Activated CD4-positive, alpha-beta T cell treated with anti-CD3 and anti-CD28 coated beads, Interleukin-2, amount 10 ng/mL, durations not matched to agents 7 days and 5 days (primary cell): ENCODE measurements at places on chromosomes 12 and 14. TPM values are rescaled to one million over a fixed set of nuclear protein-coding genes. Genes with fewer than 3 reads are reported as not detected.
A peak's percentile ranks its signal among the peaks of the same experiment; 100 is the strongest.

- no peak overlapping the region for H3K27ac ChIP-seq
- peaks cover 2% of the 10 kb centered on the region for H3K4me1 ChIP-seq
- H3K36me3 ChIP-seq, result no peaks in the 10 kb centered on the region
- H3K27me3 ChIP-seq, result peaks cover 6% of the 10 kb centered on the region
- DNase-seq, result no peak
Observed at GRCh38 chr14:71198687-71199086, 291.4 kb downstream of the PCNX1 start.

GRCh38 chr12:22709292-22709691, 84.3 kb downstream of the ETNK1 start:
- peaks cover 12% of the 10 kb centered on the region for H3K27me3 ChIP-seq
- peaks cover 2% of the 10 kb centered on the region for H3K4me1 ChIP-seq
- H3K4me3 ChIP-seq, result no peak overlapping the region
- H3K27ac ChIP-seq, result no peak overlapping the region
- DNase-seq, result no peak

The SPIC gene
- not detected for total RNA-seq

- H3K36me3 ChIP-seq, result no peaks in the 10 kb centered on the region
- no peak overlapping the region for H3K4me3 ChIP-seq
- H3K4me1 ChIP-seq, result peaks cover 13% of the 10 kb centered on the region
- no peak overlapping the region for H3K27ac ChIP-seq
Observed at GRCh38 chr12:124745891-124746570, 117.6 kb downstream of the SCARB1 start.

GRCh38 chr12:100274291-100274690, 7.3 kb downstream of the SCYL2 start:
- no peaks in the 10 kb centered on the region for H3K27me3 ChIP-seq
- H3K4me1 ChIP-seq, result peaks cover 24% of the 10 kb centered on the region
- peaks cover 16% of the 10 kb centered on the region for H3K36me3 ChIP-seq
- no peak for DNase-seq
- H3K27ac ChIP-seq, result no peak overlapping the region

The TXNDC16 gene
- total RNA-seq, result 12.0 TPM

DNA sequence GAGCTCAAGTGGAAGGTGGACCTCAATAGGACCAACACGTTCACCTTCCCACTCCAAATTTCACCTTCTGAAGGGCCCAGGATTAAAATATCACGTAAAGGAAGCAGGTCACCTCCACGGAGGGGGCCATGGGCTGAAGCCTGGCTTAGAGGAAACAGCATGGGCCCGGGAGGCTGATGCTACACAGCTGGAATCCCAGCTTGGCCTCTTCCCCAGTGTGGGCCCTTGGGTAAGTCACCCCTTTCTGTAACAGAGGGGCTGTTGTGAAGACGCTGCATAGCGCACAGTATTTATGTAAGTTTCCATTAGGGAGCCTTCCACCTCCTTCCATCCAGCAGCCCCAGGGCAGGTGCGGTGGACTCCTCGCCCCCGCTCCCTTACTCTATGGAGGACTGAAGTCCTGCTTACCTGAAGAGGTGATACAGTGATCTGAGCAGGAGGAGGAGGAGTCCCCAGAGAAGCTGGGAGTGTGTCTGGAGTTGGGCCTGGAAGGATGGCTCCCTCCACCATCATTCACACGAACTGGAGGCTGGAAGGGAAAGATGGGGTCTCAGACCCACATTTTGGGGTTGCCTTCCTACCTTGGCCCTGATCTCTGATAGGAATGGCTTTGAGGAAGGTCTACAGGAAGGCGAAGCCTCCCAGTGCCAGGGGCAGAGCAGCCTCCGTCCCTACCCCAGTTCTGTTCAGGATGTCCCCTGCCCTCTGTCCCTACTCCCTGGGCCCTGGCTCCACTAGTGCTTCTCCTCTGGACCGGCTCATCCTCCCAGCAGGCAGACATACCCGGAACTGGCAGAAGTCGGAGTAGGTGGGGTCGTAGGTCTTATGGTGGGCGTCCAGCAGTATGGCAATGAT, 37.2 kb upstream of the HDAC7 start:
- no peak for DNase-seq
- H3K36me3 ChIP-seq, result peaks cover 11% of the 10 kb centered on the region
- no peaks in the 10 kb centered on the region for H3K27me3 ChIP-seq

The EVL gene
- 1,048 TPM for total RNA-seq

- no peak for DNase-seq
- peaks cover 15% of the 10 kb centered on the region for H3K36me3 ChIP-seq
- H3K4me1 ChIP-seq, result peaks cover 58% of the 10 kb centered on the region
Observed at GRCh38 chr12:47268501-47269454, 189.0 kb upstream of the AMIGO2 start.

DNA sequence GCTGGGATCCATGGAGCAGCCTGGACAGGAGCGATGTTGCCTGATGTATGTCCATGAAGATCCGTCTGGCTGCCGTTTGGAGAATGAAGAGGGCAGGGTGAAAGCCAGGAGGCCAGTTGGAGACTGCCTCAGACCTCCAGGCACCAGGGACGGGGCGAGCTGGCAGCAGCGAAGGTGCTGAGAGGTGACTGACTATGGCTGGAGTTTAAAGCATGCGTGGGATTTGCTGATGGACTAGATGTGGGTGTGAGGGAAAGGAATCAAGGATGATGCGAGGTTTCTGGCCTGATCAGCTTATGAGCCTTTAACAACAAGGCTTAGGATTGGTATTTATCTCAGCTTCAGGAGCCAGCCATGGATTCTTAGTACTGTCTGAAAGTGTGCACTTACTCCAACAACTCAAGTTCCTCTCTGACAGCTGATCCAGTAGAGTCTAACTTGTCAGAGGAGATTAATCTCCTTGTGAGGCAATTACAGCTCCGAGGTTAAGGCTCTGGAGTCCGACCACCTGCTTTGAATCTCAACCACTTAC, 49.4 kb downstream of the DYNC1H1 start:
- no peak for DNase-seq
- no peak overlapping the region for H3K4me3 ChIP-seq
- H3K27ac ChIP-seq, result no peak overlapping the region
- peaks cover 6% of the 10 kb centered on the region for H3K4me1 ChIP-seq
- no peaks in the 10 kb centered on the region for H3K27me3 ChIP-seq

DNA sequence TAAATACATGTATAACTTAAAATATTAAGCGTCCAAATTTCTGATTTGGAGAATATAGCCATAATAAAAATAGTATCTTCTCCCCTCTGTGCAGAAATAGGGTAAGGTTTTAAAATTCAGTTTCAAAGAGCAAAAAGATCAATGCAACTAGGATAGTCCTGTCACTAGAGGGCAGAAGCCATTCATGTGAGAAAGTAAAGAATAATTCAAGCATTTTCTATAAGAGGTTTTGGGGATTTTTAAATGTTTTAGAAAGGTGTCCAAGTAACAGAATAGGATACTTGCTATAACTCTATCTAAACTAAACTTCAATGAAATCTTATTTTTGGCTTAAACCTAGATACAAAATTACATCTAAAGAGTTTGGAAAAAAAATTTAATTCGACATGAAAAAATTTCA, 50.3 kb downstream of the ADAMTS20 start:
- H3K36me3 ChIP-seq, result no peaks in the 10 kb centered on the region
- H3K4me3 ChIP-seq, result no peak overlapping the region
- DNase-seq, result no peak
- peaks cover 3% of the 10 kb centered on the region for H3K27me3 ChIP-seq
- H3K4me1 ChIP-seq, result no peaks in the 10 kb centered on the region
- H3K27ac ChIP-seq, result no peak overlapping the region

DNA sequence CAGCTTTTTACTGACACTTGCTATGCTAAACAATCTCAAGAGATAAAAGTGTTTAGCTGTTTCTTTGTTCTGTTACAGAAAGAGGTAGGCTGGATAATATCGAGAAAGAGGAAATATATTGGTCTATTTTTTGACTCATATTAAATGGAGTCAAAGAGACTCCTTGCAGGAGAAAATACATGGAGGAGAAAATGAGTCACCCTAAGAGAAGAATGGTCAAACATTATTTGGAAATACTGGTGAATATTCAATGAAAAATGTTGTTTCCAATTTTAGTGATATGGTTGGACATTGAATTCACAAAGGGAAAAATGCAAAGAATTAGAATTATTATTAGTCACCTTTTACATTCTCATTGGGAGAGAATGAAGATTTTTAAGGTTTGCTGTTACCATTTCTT, 3.2 kb downstream of the KCNJ8 start:
- DNase-seq, result no peak
- H3K4me1 ChIP-seq, result peaks cover 8% of the 10 kb centered on the region
- no peak overlapping the region for H3K4me3 ChIP-seq
- H3K27me3 ChIP-seq, result peaks cover 54% of the 10 kb centered on the region
- no peak overlapping the region for H3K27ac ChIP-seq

The LIN7A gene
- not detected for total RNA-seq

DNA sequence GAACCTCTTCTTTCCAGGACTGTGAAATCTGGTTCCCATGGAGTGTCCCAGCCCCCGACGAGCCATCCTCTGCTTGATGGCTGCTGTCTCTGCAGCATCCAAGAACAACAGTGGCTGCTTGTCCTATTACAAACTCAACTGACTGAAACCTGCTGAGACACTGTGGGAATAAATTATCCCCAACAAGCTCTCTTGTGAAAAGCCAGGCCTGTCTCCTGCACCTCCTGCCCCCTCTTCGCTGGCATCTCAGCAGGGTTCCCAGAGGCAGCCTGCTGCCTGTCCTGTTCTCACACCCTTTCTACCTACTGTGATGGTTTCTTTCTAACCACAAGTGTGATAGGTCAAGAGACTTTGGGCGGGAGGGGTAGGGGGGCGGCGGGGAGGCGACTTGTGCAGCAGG, 180.2 kb downstream of the TSPAN9 start:
- H3K36me3 ChIP-seq, result no peaks in the 10 kb centered on the region
- no peak for DNase-seq
- H3K4me1 ChIP-seq, result no peaks in the 10 kb centered on the region
- H3K27me3 ChIP-seq, result no peaks in the 10 kb centered on the region
- no peak overlapping the region for H3K4me3 ChIP-seq
- H3K27ac ChIP-seq, result no peak overlapping the region

DNA sequence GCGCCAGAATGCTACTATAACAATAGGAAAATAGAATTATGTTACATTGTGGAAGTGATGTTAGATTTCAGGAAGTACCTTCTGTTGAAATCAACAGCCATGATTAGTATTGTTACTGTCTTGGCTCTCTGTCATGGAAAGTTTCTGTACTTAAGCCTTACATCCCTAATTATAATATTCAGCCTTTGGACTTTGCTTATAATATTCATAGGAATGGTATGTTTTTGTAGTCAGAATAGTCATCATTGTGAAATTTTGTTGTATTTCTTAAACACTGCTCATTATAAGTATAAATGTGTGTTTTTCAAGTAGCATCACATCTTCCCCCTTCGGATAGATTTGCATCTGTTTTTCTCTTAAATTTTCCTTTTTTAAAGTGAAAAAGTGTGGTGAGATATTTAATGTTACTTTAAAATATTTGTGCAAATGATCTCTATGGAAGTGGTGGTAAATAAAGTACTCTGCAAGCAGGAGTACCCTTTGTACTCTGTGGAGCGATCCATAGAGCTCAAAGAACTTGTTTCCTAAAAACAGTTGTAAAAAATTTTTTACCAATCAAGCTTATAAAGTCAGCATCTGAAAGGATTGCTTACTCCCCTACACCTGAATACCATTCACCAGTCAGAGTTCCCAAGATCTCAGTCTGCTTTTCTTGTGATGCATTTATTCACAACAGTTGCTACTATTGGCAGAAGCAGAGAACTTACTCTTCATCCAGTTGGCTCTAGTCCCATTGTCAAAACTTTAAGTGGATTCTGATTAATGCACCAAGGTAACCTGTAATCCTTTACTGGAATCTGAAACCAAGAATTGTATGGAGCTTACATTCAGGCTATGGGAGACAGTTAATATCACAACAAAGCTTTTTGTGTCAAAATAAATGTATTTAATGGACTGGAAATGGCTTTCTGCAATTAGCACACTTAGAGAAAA, 87.8 kb downstream of the RIC8B start:
- no peaks in the 10 kb centered on the region for H3K4me1 ChIP-seq
- peaks cover 17% of the 10 kb centered on the region for H3K36me3 ChIP-seq
- no peaks in the 10 kb centered on the region for H3K27me3 ChIP-seq
- no peak for DNase-seq
- no peak overlapping the region for H3K4me3 ChIP-seq

DNA sequence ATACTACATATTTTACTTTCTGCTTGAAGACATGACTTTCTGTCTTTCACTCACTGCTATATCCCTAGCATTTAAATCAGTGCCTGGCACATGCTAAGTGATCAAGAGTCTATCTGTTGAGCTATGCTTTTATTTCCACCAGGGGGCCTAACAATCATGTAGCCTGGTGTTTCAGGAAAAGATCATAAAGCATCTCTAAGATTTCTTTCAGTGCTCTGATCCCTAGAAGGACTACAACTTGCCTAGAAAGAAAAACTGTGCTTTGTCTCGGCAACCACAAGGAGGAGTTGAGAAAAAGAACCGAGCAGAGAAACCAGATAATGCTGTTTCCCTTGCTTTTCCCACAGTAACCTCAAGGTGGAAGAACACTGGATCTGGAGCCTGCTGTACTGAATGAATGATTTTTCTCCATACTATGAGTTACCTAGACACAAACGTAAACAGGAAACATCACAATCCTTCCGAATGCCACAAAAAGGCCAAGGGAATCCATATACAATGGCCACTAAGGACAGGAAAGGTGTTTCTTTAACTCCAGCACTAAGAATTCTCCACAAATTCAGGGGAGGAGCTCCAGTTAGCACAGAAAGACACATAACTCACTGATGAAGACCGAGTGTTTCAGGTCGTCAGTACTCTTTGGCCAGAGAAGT, 1.2 kb downstream of the CRY1 start:
- peaks cover 2% of the 10 kb centered on the region for H3K36me3 ChIP-seq
- H3K4me3 ChIP-seq, result no peak overlapping the region
- no peaks in the 10 kb centered on the region for H3K27me3 ChIP-seq
- peaks cover 14% of the 10 kb centered on the region for H3K4me1 ChIP-seq
- peak; percentile 54 for DNase-seq
- no peak overlapping the region for H3K27ac ChIP-seq

DNA sequence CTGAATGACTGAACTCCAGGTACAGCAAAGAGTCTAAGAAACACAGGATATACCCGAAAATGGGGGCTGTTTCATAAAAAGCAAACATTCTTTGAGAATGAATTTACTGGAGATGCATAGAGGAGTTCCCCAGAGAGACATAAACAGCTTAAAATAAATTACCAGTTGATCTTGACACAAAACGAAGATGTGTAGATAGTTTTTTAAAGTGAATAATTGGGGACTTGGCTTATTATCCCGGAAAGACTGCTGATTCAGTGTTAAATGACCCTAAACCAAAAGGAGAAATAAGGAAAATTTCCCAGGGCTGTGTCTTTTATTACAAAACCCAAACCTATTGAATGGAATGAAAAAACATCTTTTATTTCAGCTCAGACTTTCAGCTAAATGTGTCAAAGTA, 1052.8 kb upstream of the TMEM132C start:
- no peak overlapping the region for H3K27ac ChIP-seq
- DNase-seq, result no peak
- no peaks in the 10 kb centered on the region for H3K27me3 ChIP-seq
- H3K36me3 ChIP-seq, result no peaks in the 10 kb centered on the region
- no peaks in the 10 kb centered on the region for H3K4me1 ChIP-seq
- H3K4me3 ChIP-seq, result no peak overlapping the region

GRCh38 chr14:52190337-52190931, 77.1 kb upstream of the PTGDR start:
- H3K27me3 ChIP-seq, result peaks cover 3% of the 10 kb centered on the region
- H3K4me3 ChIP-seq, result no peak overlapping the region
- no peaks in the 10 kb centered on the region for H3K4me1 ChIP-seq
- H3K27ac ChIP-seq, result no peak overlapping the region
- DNase-seq, result no peak
- no peaks in the 10 kb centered on the region for H3K36me3 ChIP-seq
